ENCODE measurements at places on chromosomes 4 and X. TPM values are rescaled to one million over a fixed set of nuclear protein-coding genes. Genes with fewer than 3 reads are reported as not detected.
A peak's percentile ranks its signal among the peaks of the same experiment; 100 is the strongest.

DNA sequence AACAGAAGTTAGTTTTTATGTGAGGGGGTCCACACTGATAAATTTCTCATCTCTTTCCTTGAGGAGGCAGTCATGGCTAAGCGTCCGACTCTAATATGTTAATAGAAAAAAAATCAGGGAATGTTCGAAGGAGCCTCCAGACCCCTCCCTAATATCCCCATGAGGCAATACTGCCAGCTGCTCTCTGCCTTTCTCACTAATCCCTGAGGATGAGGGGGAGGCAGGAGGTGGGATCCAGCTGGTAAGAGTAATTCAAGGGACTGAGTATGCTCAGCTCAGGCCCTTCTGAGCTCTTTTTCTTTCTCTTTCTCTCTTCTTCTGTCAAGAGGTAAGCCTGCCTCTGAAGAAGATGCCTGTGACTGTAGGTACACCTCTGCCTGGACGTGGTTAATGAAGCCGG, 51.7 kb downstream of the PIR start:
- H3K4me3 ChIP-seq: no peak overlapping the region
- H3K36me3 ChIP-seq: no peaks in the 10 kb centered on the region
- no peaks in the 10 kb centered on the region for H3K4me1 ChIP-seq
- no peak overlapping the region for H3K27ac ChIP-seq
- no peaks in the 10 kb centered on the region for H3K27me3 ChIP-seq

GRCh38 chr4:98932539-98932938, 3.6 kb upstream of the EIF4E start:
- no peaks in the 10 kb centered on the region for H3K36me3 ChIP-seq
- H3K4me3 ChIP-seq: no peak overlapping the region
- H3K27me3 ChIP-seq: no peaks in the 10 kb centered on the region

GRCh38 chr4:185912779-185913178, 100.8 kb upstream of the SORBS2 start:
- H3K36me3 ChIP-seq: no peaks in the 10 kb centered on the region
- H3K27ac ChIP-seq: no peak overlapping the region
- no peak for DNase-seq
- H3K27me3 ChIP-seq: no peaks in the 10 kb centered on the region

- no peak overlapping the region for H3K4me3 ChIP-seq
- no peak for DNase-seq
- H3K27ac ChIP-seq: no peak overlapping the region
Measured at GRCh38 chr4:30396772-30397475, 323.2 kb upstream of the PCDH7 start.

DNA sequence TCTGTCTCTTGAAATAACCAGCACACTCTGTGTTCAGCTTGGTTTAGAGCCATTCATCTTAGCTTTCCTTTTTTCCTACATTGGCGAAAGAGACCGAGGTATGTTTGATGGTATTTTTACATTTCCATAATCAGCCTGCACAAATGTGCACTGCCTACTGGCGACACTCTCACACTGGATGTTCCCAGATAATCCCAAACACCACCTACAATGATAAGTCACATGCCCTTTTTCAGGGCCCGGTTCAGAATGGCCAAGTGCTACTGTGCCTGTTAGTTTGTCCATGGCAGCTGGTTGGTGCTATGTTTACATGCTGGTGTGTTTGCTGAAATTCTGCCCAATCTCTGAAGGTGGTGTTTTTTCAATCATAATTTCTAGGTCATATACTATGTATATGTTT, 80.8 kb upstream of the NR3C2 start:
- no peaks in the 10 kb centered on the region for H3K27me3 ChIP-seq
- no peak overlapping the region for H3K27ac ChIP-seq
- no peak for DNase-seq
- H3K4me3 ChIP-seq: no peak overlapping the region

DNA sequence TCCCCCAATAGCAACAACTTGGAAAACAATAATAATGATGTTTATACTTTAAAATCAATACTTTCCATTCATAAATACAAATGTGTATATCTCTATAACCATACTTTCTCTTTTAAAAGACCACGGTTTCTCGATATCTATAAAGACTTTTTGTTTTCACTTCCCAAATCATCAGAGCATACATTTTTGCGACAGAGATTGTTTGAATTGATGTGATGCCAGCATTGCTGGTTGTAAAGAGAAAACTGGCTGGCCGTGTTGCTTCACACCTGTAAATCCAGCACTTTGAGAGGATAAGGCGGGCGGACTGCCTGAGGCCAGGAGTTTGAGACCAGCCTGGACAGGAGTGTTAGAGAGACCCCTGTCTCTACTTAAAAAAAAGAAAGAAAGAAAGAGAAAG, 77.6 kb upstream of the ZNF518B start:
- peaks cover 6% of the 10 kb centered on the region for H3K4me1 ChIP-seq
- H3K4me3 ChIP-seq: no peak overlapping the region
- no peak overlapping the region for H3K27ac ChIP-seq
- H3K27me3 ChIP-seq: no peaks in the 10 kb centered on the region
- no peak for DNase-seq
- H3K36me3 ChIP-seq: no peaks in the 10 kb centered on the region

DNA sequence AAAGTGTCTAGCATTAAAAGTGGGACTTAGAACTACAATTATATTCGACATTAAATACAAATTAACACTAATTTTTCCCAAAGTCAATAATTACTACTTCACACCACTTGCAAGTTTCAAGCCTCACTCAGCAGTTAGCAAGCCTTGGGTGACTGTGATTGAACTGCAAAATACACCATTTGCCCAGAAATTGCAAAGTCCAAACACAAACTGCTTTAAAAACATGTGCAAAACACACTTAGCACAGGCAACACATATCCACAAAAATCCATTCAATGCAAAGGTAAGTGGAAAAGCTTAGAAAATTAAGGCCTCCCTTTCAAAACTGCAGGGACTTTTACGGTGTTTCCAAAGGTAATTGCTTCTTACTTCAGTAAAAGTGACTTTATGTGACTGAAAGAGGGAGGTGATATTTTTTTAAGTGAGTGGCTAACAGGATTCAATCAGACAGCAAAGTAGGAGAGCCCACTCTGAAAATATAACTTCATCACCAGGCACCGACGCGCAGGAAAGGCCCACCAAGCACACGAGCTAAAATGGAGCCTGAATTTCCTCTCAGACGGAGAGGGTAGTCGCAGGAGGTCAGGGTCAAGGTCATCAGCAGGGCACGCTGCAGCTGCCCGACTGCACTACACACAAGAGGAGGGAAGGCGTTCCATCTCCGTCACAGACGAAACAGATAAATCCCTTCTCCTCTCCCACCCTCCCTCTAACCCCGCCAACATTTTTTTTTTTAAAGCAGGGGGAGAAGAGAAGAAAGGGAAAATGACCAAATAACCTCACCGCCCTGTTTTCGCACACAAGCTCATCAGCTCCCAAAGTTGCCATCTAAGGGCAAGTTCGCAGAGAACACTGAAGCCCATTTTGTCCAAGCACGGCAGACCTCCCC, 3.1 kb downstream of the ZNF827 start:
- no peaks in the 10 kb centered on the region for H3K36me3 ChIP-seq
- DNase-seq: no peak
- no peaks in the 10 kb centered on the region for H3K27me3 ChIP-seq
- peak overlapping the region; percentile 96 for H3K27ac ChIP-seq

GRCh38 chr4:121990489-121990888, 38.6 kb upstream of the TRPC3 start:
- no peaks in the 10 kb centered on the region for H3K27me3 ChIP-seq
- DNase-seq: no peak
- H3K27ac ChIP-seq: no peak overlapping the region
- H3K4me3 ChIP-seq: no peak overlapping the region
- no peaks in the 10 kb centered on the region for H3K36me3 ChIP-seq
- no peaks in the 10 kb centered on the region for H3K4me1 ChIP-seq

- H3K4me1 ChIP-seq: no peaks in the 10 kb centered on the region
- H3K27ac ChIP-seq: no peak overlapping the region
- H3K27me3 ChIP-seq: no peaks in the 10 kb centered on the region
- no peak for DNase-seq
Measured at GRCh38 chr4:152269448-152270191, 266.3 kb downstream of the FBXW7 start.

- H3K4me3 ChIP-seq: no peak overlapping the region
- no peaks in the 10 kb centered on the region for H3K4me1 ChIP-seq
- no peaks in the 10 kb centered on the region for H3K27me3 ChIP-seq
- H3K27ac ChIP-seq: no peak overlapping the region
Measured at GRCh38 chr4:1543976-1544375, 137.7 kb upstream of the NKX1-1 start.

GRCh38 chr4:158079661-158080060, 93.2 kb downstream of the GASK1B start:
- DNase-seq: no peak
- H3K4me1 ChIP-seq: peaks cover 13% of the 10 kb centered on the region
- peak overlapping the region; percentile 6 for H3K27ac ChIP-seq

DNA sequence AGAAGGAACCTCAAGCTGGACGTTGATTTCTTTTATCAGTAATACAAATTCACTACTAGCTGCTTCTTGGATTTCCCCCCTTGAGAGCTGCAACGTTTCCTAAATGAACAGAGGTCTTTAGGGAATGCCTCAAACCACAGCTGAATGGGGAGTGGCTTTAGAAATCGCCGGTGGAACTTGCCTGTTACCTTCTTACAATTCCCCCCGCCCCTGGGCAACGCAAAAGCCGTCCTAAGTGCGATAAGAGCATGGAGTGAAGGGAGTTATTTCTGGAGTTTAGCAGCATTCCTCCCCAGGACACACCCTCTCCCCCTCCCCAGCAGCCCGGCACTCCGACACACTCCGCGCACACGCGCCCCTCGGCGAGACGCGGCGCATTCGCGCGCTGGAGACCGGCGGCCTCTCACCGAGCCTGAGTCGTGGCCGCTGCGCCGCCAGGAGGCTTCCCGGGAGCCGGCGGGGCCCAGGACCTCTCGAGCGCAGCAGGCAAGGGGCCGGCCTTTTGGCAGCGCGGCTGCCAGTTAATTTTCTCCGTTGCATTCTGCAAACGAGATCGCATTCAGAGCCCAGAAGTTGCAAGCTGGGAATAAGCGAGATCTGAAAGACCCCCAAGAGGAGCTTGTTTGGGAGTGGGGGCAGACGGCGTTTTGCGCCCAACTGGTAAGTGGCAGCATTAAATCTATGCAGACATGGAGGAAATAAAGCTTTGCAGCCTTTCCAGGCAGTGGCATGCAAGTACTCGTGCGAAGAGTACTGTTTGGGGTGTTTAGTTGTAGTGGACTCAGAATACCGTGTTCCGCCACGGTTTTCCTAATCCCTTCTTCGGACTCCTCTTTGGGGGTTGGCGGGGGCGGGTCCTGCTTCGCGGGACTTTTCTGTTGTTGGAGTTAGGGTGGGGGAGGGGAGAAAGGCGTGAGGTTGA, 134.7 kb downstream of the PALLD start:
- no peaks in the 10 kb centered on the region for H3K36me3 ChIP-seq
- peaks cover 49% of the 10 kb centered on the region for H3K4me1 ChIP-seq
- H3K27me3 ChIP-seq: no peaks in the 10 kb centered on the region

DNA sequence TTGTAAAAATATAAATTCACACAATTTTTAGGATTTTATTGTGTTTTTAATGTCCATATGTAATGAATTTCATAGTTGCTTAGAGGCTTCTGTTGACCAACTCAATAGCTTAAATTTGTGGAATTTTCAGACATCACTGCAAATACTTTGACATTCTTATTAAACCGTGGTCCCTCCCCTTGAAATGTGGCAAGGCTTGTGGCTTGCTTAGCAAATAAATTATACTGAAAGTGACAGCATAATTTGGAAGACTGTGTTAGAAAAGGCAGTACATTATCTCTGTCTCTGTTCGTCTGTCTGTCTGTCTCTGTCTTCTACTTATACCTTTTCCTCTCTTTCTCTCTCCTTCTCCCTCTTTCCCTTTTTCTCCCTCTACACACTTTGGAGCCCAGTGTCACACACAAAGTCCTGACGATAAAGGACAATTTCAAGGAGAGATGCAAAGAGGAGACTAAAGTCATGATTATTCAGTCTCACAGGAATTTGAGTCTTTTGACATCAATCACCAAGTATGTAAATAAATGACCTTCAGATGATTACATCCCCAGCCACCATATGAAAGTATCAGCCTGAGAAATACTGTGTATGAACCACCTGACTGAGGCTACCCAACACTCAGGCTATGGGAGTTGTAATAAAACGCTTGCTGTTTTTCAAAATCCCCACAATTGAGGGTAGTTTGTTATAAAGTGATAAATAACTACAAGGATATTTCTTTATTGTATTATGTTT, 21.0 kb upstream of the UGT2B7 start:
- DNase-seq: no peak
- H3K27ac ChIP-seq: no peak overlapping the region
- no peaks in the 10 kb centered on the region for H3K4me1 ChIP-seq
- H3K27me3 ChIP-seq: no peaks in the 10 kb centered on the region
- H3K4me3 ChIP-seq: no peak overlapping the region

GRCh38 chr4:9870165-9870790, 88.8 kb downstream of the DRD5 start:
- DNase-seq: no peak
- H3K4me1 ChIP-seq: no peaks in the 10 kb centered on the region
- no peak overlapping the region for H3K27ac ChIP-seq
- H3K36me3 ChIP-seq: no peaks in the 10 kb centered on the region
- H3K27me3 ChIP-seq: no peaks in the 10 kb centered on the region
- H3K4me3 ChIP-seq: no peak overlapping the region

DNA sequence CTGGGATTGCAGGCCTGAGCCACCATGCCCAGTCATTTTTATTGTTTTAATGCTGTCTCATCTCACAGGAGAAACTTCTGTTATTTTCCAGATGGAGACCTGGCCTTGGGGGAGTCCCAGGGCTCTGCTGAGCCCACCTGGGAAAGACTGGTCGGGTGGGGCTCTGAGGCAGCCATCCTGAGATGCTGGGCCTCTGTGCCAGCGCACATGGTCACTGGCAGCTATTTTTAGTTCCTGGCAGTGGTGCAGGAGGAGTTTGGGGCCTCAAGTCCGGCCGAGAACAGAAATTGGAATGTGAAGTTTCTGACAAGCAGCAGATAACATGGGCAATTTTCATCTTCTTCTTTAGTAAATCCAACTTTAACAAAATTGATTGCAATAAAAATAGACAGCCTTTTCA, 44.5 kb downstream of the SORCS2 start:
- H3K4me3 ChIP-seq: no peak overlapping the region
- no peaks in the 10 kb centered on the region for H3K27me3 ChIP-seq
- H3K4me1 ChIP-seq: no peaks in the 10 kb centered on the region

GRCh38 chr4:112946127-112946526, 103.3 kb upstream of the ANK2 start:
- H3K27ac ChIP-seq: no peak overlapping the region
- no peaks in the 10 kb centered on the region for H3K27me3 ChIP-seq
- DNase-seq: no peak
- H3K4me1 ChIP-seq: no peaks in the 10 kb centered on the region
- H3K4me3 ChIP-seq: no peak overlapping the region

GRCh38 chr4:64384237-64385203, 24.7 kb downstream of the TECRL start:
- H3K27me3 ChIP-seq: no peaks in the 10 kb centered on the region
- H3K4me3 ChIP-seq: no peak overlapping the region
- no peak for DNase-seq
- H3K36me3 ChIP-seq: peaks cover 4% of the 10 kb centered on the region

- H3K4me3 ChIP-seq: peak overlapping the region; percentile 83
- H3K27me3 ChIP-seq: no peaks in the 10 kb centered on the region
- no peak for DNase-seq
- no peaks in the 10 kb centered on the region for H3K4me1 ChIP-seq
- no peaks in the 10 kb centered on the region for H3K36me3 ChIP-seq
Measured at GRCh38 chr4:2963966-2964471, 648 bp downstream of the GRK4 start.

The ATOH1 gene
- not detected for total RNA-seq

The PNMA5 gene
- not detected for total RNA-seq

The AADAT gene
- total RNA-seq: 1.6 TPM

The VCX2 gene
- not detected for total RNA-seq

The TRMT10A gene
- total RNA-seq: 2.6 TPM

The RNF150 gene
- 26.2 TPM for total RNA-seq

The GNRHR gene
- not detected for total RNA-seq

The MID1 gene
- 9.6 TPM for total RNA-seq

The MXD4 gene
- 33.4 TPM for total RNA-seq

The ETDA gene
- total RNA-seq: not detected
